Hepatic stellate cell (primary cell): ENCODE measurements at places on chromosomes 6 and 20.

- no peak for DNase-seq
Measured at GRCh38 chr6:123849406-123849805, 45.7 kb downstream of the NKAIN2 start.

DNA sequence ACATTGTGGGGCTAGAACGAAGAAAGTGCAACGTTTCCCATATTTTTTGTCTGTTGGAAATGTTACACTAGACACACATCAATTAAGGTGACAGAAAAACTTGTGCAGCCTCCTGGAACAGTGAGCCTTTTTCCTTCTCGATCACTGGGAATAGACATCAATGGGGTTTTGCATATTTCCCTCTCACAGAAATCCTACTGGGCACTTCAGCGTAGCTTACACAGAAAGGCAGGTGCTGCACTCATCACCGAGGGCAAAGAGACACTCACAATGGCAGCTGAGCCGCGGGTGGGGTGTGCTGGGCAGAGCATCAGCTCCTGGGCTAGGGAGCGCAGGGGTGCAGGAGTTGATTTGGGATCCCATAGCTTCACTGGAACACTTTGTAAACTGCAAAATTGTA lies 64.5 kb downstream of the THBS2 start:
- no peak for DNase-seq

DNA sequence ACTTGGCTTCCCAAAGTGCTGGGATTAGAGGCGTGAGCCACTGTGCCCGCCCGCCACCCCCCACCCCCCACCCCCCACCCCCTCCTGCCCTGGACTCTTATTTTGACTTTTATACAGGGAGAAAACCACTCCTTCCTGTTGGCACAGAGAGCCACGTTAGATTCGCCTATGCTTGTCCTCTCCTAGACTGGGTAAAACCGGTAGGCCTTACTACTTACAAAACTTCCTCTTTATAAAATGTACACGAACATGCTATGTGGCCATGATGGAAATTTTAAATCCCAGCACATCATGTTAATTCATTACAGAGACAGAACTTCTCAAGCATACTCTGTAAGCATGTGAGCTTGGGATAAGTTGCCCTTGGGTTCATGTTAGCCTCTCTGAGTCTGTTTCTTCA lies 124.2 kb downstream of the SLC24A3 start:
- DNase-seq: no peak

DNA sequence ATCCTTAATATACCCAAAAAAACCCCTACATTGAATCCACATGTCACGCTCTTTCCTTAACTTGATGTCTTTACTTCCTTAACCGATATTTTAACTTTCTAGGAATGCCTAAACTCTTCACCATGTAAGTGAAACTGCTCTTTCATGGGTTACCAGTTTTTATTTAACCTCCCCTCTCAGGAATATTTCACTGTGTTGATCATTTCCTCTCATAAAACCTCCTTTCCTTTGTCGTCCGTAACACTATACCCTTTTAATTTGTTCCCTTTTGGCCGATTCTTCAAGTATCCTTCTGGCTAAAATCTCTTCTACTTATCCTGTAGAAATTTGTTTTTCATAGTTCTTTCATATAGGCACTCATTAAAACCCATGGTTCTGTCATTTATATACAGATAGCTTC lies 24.6 kb downstream of the SYCP2 start:
- no peak for DNase-seq

GRCh38 chr6:41937861-41938574 lies 3.6 kb downstream of the CCND3 start:
- no peak for DNase-seq
